ENCODE measurements at places on chromosomes 2 and 18.
A peak's percentile ranks its signal among the peaks of the same experiment; 100 is the strongest.

DNA sequence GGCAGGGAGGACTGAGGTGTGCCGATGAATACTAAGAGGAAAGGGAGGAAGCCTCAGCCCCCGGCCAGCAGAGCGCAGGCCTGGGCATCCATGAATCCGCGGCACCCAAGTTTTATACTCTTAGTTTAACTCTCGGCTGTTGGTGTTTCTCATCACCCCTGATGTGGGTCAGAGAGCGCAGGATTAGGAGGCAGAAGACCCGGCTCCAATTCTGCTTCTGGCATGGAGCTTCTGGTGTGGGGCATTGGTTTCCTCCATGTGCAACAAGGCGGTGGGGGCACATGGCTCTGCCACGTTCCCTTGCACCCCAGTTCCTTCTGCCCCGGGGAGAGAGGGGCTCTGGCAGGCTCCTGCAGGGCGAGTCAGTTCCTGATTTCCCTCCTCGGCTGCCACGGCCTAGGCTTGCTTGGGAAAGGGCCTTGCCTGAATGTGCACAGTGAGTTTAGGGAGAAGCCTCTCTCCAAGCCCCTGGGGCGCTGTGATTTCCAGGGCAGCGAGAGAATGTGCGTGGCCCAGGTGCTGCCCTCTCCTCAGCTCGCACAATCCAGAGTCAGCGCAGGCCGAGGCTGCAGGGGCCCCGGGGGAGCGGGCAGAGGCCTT lies 36.2 kb upstream of the DNMT3A start:
- DNase-seq, result no peak

GRCh38 chr18:61662726-61663125 lies 230.1 kb downstream of the RNF152 start:
- DNase-seq, result no peak

GRCh38 chr2:187543488-187543887 lies 10.7 kb downstream of the TFPI start:
- no peak for DNase-seq

DNA sequence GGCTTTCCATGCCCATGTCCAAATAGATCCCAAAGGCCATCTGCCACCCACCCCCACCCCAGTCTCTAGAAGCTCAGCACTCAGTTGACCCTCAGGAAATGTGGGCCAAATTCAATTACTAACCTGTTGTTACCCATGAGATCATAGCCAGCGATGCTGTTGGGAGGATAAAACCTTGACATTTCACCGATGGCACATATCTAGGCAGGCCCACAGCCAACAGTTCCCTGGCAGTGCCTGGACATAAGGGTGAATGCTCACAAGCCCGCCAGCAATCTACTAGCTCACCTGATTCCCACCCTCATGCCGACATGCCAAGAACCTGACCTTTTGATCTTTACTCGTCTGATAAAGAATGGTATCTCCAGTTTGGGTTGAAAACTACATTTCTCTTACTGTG lies 11.8 kb upstream of the ACOXL start:
- DNase-seq, result no peak

DNA sequence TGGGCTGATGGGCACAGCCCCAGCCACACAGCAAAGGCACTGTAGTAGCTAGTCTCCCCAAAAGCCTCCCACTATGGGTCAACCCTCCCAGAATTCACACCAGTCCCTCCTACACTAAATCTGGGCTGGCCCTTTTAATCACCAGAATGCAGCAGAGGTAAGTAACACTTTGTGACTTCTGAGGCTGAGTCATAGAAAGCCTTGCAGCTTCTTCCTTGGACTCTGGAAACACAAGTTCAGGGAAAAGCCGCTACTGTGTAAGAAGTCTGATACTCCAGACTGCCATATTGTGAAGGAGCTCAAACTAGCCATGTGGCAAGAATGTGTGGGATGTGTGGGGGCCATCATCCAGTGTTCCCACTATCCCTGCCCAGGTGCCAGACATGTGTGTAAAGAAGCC lies 19.0 kb upstream of the SIX2 start:
- peak; percentile 50 for DNase-seq

GRCh38 chr2:2520401-2520811 lies 189.3 kb upstream of the MYT1L start:
- no peak for DNase-seq

DNA sequence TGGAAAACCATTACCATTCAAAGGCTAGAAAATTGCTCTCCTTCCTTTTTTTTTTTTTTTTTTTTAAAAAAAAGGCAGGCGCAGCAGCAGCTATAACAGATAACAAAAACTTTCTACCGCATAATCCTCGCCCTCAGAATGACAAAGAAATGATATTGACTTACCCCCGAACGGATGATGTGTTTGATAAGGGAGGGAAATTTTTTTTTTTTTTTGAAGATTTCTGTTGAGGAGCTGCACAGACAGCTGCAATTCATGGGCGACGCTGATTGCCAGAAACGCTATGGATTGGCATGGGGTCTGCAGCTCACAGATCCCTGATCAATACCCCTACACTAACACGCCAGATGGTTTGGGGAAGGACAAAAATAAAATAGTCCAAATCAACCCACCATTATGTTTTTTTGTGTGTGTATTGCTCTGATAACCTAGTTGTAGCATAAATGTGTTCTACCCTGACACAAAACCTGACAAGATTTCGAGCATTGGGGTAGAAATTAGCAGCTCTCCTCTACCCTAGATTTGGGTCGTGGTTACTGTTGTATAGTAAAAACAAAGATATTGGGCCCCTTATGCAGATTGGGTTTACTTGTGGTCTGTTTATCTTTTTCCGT lies 3.6 kb upstream of the ONECUT2 start:
- DNase-seq, result no peak

DNA sequence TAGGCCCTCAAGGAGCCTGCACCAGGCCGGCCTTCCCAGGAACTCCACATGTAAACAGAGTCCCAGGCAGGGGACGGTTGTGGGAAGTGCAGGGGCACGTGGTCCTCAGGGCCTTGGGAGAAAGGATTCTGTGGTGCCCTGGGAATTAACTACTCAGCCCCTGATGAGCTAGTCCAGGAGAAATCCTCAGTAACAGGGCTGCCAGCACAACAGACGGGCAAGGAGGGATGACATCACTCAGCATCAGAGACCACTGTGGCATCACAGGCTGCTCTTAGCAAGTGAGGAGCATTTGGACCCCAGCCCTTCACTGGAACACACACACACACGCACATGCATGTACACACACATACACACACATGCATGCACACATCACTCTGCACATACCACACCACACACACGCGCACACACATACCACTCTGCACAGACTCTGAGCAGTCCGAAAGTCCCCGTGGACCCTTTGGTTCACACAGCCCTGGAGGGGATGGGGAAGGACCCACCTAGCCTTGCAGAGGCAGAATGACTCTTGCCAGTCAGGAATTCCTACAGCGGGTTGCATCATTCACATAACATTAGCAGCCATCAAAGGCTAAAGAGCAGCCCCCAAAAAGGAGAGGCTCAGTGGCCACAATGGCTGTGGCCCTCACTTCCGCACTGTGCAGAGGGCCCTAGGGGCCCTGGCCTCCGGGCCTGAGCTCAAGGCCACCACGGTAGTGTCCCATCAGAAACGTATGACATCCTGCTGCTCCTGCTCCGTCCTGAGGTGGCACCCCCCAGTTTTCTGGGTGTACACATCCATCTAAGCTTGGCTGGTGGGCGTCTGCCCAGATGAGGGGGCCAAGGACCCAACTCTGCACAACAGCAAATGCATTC lies 1.9 kb upstream of the NMUR1 start:
- no peak for DNase-seq

- DNase-seq, result no peak
Measured at GRCh38 chr2:10971888-10972260, 60.1 kb downstream of the KCNF1 start.

GRCh38 chr2:28643327-28643726 lies 108.3 kb upstream of the PPP1CB start:
- DNase-seq, result no peak

- DNase-seq, result no peak
Measured at GRCh38 chr2:73642338-73643018, at the start of gene NAT8. Gene NAT8, minus strand, starts transcription at chr2:73642422. Its CDS starts 794 bp downstream, at chr2:73641628.

DNA sequence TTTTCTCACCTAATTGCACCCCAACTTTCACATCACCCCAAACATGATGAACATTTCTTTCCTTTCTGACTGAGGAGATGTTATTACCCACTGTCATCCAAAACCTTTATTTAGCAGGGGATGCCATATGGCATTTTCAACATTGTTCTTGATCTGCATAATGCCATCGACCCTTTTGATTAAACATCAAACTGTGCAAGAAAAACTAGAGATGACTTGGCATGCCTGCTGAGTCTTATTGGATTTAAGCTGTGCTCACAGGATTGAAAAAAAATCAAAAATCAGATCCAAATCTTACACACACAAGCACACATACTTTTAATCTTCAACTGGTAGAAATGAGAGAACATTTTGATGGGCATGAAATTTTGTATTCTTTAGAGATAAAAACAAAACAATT lies 536.0 kb downstream of the TMX3 start:
- DNase-seq, result no peak

DNA sequence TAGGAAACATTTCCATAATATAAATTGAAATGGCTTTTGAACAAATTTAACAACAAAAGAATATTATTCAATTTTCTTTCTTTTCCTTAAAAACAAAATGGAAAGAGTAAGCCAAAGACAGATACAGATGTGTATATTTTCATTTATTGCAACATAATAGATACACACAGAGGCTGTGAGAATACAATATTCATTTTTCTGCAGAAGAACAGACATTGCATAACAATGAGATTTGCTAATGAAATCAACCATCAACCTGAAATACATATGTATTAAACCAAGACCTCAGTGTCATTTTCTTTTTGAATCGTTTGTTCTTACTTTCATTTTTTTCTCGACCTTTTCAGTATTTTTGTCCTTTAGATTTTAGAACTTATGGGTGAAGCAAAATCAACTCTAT lies 95.1 kb downstream of the BAZ2B start:
- no peak for DNase-seq

DNA sequence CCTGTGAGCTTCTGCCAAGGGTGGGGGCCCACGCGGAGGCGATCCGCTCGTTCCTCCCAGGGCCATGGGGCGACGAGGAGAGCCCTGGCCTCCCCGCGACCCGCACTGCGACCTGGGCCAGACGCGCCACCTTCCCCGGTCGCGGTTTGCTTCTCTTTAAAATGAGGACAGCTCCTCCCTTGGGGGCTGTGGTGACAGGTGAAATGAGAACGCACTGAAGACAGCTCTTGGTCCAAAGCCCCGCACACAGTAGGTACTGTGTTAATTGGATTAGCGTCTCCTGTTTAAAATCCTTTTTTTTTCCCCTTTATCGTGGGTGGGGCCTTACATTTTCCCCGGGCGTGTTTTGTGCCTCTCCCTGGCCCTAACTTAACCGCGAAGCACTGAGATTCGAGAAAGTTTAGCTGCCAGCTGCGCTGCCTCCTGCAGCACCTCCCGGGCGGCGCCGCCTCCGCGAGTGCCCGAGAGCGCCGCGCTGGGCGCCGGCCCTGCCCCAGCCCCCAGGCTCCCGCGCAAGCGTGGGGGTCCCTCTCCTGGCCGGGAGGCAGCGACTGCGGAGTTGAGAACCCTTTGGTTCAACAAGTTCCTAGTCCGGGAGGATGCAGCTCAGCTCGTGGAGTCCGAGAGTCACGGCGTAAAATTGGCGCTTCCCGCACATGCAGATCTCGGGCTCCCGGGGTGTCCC lies 1.1 kb downstream of the HPCAL1 start:
- peak; percentile 61 for DNase-seq

DNA sequence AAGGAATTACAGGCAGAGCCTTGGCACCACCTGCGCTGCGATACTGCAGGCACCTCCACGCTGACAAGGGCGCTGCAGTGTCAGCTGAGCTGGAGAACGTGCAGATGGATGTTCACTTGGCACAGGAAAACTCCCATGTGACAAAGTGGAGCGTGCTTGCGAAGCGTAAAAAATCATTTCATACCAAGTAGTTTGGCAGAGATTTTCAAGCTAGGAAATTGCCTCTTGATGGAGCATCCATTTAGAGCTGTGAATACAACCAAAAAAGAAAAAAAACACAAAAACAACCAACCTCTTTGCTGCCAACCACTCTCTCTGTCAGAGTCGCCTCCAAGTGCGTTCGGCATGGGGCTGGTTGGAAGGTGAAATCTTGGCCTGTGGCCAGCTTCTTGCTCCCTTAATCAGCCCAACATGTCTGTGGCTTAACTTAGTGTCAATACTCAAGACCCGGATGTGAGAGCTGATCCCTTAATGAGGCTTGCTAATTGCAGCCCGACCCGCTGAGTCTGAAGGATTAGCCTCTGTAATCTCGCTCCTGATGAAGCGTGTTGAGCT lies 38.1 kb downstream of the ACOXL start:
- no peak for DNase-seq

- DNase-seq, result peak; percentile 62
Measured at GRCh38 chr18:26556573-26556972, 8.2 kb upstream of the KCTD1 start.

- DNase-seq, result no peak
Measured at GRCh38 chr2:20647738-20648137, 3.2 kb downstream of the HS1BP3 start.

DNA sequence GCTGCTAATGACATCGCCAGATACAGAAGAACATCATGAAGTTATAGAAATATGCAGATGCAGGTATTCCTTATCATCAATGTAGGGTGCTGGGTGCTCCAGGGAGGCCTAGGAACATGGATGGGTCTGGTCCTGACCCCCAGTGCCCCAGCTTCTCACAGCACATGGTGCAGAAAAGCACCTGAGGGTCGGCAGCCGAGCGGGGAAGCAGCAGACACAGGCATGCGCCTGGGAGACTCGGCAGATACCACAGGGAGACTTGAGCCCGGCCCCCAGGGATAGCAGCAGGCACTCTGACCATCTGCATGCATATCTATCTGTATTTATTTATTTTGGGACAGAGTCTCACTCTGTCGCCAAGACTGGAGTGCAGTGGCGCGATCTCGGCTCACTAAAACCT lies 43.2 kb downstream of the TMEM18 start:
- no peak for DNase-seq

GRCh38 chr2:86194751-86195054 lies 559 bp downstream of the IMMT start:
- no peak for DNase-seq

DNA sequence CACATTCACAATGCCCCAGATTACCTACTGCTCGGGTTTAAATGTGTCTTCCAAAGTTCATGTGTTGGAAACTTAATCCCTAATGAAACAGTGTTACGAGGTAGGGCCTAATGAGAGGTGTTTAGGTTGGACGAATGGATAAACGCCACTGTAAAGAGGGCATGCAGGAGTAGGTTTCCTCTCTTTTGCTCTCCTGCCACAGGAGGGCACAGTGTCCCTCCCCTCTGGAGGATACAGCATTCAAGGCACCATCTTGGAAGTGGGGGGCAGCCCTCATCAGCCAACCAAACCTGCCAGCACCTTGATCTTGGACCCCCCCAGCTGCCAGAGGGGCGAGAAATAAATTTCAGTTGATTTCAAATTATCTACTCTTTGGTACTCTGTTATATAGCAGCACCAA lies 103.5 kb downstream of the TSHZ1 start:
- no peak for DNase-seq

All from EL (cell line).